NCI-H146 (cell line): ENCODE measurements at places on chromosomes 4 and X.
A peak's percentile ranks its signal among the peaks of the same experiment; 100 is the strongest.

GRCh38 chr4:168999809-169000208 is 10.2 kb downstream of the CBR4 start:
- DNase-seq = no peak

DNA sequence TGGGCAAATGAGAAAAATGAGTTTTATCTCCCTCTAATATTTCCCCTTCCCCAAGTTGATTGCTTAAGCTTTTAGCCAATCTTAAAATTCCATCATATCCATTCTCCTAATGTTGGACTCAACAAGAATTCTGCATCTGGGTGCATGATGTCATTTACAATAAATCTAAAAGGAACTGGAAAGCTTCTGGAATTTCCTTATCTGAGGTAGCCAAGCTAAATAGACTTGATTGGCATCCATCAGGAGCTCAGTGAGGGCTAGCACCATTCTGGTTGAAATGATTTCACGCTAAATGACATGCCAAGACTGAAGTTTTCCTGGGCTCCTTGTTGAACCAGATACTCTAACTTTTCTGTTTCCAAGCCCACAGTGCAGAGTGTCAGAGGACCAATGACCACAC is 110.3 kb upstream of the SCML1 start:
- DNase-seq = no peak

GRCh38 chr4:88765729-88766128 is 68.1 kb upstream of the NAP1L5 start:
- DNase-seq = no peak

GRCh38 chr4:54942721-54943120 is 182.7 kb downstream of the KDR start:
- DNase-seq = no peak

DNA sequence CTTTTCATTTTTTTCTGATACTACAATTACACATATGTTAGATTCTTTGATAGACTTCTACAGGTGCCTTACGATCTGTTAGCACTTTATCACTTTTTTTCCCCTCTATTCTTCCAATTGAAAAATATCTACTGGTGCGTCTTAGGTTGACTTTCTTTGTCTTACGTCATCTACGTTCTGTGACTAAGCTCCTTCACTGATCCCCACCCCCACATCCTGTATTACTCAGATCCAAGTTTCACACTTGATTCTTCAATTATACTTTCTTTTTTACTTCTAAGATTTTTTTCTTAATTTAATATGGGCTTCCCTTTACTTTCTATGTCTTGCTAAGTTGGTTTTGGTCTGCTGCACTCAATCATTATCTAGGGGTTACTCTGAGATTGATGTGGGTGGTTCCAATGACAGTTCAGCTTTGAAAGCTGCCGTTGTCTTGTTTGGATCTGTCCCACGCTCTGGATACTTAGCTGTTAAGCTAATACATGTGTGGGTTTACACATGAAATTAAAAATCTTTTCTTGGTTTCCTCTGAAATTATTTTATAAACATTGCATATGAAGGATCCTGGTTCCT is 1321.1 kb downstream of the RAPGEF2 start:
- DNase-seq = no peak

DNA sequence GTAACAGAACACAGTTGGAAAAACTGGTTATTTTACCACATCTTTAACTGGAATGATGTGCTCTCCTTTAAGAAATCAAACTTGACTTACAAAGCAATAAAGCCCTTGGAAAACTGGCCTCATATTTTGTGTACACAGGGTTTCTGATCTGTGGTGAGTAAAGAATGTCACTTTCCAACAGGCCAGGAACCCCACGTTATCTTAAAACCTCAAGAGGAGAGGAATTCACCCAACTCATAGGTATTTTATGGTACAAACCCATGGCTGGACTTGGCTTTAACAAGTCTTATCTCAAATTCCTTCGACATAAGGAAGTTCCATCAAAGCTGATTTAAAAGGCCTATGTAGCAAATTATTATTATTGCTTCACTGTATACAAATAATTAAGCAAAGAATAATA is 1735.1 kb downstream of the PCDH7 start:
- DNase-seq = no peak

- DNase-seq = no peak
These were observed 4.4 kb downstream of the PQBP1 start for GRCh38 chrX:48902135-48902534.

DNA sequence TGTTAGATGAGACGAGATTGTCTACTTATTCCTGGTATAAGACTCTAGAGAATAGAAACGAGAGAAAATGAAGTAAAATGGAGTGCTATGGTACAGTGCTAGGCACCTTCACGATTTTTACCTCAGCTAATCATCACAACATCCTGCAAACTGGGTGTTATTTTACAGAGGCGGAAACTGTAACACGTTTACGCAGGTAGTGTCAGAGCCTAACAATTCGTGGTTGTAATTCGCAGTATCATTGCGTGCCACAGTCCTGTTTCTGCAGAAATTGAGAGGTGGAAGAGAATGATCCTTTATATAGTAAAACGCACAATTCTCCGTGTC is 383 bp upstream of the TBC1D19 start:
- no peak for DNase-seq

GRCh38 chr4:74410272-74410671 is 34.7 kb upstream of the AREG start:
- DNase-seq = no peak

DNA sequence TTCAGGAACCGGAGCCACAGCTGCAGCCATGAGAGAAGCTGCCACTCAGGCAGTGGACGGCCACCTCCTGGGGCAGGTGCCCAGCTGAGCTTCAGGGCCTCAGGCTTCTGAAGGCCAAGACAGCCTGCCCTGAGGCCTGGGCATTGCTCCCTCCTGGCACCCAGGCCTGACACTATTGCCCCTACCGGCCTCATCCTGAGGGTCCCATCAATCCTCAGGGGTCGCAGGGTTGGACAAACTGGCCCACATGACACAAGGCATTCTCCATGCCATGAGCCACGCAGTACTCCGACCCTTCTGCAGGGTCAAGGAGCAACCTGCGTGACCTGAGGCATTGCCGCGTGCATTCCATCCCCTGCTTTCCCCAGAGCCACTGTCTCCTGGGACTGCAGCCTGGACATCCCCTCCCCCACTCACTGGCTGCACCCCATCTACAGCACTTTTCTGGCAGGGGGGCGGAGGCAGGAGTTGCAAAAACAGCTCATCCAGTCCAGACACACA is 3.0 kb upstream of the ZFP92 start:
- DNase-seq = no peak

GRCh38 chr4:79862821-79863220 is 210.2 kb downstream of the ANTXR2 start:
- no peak for DNase-seq

DNA sequence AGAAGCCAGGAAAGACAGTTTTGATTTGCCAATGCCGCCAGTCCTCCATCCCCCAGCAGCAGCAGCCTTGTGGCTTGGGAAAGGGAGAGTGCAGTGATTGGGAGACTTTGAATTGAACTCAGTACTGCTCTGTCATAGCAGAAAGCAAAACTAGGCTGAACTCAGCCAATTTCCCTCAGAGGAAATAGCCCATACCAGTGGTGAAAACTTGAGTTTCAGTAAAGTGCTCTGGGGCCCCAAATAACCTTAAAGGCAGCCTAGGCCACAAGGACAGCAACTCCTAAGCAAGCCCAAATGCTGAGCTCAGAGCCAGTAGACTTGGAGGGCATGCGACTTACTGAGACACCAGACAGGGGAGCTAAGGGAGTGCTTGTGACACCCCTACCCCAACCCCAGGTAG is 2.0 kb upstream of the PROM1 start:
- DNase-seq = no peak

DNA sequence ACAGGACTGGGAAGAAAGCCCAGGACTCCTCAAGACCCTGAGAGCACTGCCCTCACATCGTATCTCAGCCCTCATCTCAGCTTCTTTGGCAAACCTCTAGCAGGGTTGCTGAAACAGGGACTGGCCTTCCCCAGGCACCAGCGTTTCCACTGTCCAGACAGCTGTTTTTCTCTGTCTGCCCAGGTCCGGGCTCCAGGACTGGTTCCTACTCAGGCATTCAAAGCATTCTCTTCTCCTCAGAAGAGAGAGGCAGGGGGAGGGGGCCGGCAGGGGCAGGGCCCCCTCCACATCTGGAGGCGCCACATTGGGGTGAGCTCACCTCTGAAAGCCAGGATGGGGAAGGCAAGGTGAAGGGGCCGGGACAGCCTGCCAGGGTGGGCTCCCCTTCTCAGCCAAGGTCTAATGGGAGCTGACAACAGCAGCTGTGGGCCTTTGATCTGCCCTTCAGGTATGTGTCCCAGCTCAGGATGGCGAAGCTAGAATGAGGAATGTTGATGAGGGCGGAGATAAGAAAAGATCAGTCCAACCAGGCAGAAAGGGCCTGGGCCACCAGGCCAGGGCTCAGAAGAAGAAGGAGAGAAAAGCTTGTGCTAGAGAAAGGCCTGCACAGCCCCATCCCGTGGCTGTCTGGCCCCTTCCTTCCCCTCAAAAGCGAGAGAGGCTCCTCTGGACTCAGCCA is 60.4 kb downstream of the PJA1 start:
- no peak for DNase-seq

DNA sequence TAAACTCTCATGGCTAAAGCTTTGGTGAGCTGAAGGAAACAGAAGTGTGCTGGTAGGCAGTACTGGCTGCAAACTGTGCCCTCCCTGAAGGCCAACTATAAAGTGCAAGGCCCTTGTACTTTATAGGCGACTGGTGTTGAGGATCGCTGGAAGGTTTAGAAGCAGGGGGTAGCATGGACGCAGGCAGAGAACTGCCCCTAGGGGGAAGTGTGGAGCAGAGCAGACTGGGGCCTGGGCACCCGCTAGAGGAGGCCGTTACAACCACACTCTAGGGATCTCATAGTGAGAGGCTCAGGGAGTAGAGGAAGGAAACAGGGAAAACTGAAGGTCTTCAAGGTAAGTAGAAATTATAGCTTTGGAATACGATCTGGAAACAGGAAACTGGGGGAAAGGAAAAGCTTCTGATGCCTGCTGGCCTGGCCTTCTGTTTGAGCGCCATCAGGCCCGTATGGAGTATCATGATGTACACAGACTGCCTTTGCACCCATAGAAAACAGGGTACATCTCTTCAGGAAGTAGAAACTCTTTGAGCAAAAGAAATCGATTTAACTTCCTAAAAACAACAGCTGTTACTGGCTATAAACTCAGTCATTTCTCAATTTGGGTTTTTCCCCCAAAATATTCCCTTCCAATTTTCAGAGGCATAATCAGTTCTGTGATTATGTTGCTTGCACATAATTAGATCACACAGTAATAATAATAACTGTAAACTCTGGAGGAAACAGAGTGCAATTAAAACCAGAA is 23.9 kb upstream of the TMSB4X start:
- peak; percentile 7 for DNase-seq

- no peak for DNase-seq
These were observed 20.7 kb downstream of the PAGE5 start for GRCh38 chrX:55240788-55241340.

DNA sequence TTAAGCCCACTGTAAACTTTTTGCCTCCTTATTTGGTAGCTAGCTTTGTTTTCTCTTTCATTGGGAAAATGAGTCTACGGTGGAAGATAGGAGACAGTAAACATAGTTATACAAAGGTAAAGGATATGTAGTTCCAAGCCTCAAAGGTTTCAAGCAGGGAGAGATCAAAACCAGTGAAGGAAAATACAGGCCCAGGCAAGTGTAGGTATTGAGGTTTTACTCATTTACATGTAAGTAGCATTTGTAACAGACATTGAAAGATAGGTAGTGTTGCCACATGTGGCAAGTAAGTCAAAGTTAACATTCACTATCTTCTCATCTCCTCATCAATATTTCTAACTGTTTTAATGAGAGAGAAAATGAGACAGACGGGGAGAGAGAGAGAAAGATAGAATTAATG is 136.5 kb downstream of the RTL3 start:
- no peak for DNase-seq

DNA sequence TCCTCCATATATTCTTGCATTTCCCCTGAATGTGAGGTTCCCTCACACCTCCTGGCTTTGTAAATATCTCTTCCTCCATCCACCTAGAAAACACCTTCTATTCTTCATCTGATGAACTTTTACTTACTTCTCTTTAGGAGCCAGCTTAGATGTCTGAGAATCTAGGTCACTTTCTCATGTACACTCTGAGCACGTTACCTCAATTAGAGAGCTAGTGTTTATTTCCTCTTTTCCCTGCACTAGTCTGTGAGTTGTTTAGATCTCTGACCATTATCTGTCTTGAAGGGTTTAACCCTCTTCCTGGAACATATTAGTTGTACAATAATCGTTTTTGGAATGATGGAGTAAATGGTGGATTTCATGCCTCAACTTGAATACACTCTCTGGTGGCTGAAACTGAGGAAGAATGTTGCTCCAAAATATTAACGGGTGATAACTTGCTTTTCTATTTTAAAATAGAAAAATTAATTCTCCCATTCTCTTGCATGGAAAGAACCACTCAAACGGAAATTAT is 8.5 kb upstream of the NEIL3 start:
- DNase-seq = no peak

- peak; percentile 45 for DNase-seq
These were observed 491 bp downstream of the COL4A5 start for GRCh38 chrX:108439961-108440696.

- DNase-seq = no peak
These were observed 11.3 kb downstream of the RGS12 start for GRCh38 chr4:3303923-3304710.

DNA sequence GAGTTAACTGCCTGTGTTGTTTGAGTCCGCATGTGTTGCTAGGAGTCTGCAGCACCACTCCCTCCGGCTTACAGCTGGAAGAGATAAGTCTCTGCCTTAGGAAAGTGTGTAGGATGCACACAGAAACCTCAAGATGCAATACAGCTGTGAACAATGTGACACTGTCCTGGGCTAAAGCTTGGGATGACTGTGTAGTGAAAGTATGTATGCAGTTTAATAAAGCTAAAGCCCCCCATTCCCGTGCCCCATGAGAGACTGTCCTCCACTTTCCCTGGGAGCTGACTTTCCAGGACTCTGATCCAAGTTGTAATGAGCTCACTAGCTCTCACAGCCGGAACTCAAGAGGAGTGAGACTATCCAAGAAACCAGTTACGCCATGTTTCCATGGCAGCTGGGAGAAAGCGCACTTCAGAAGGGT is 156.6 kb upstream of the FTHL17 start:
- DNase-seq = no peak

DNA sequence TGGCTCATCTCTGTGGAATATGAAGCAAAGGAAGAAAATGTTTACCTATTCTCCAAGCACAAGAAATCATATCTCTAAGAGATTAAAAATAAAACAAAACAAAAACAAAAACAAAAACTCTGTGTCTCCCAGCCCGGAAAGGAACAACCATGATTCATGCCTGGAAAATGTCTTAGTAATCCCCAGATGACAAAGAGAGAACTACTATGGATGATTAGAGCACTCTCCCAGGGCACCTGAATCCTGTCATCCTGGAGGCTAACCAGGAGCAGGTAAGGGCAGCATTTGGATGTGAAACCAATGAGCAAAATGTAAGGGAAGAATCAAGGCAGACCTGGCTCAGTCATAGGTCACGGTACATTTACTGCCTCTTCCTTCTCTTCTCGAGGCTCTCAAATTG is 1.7 kb upstream of the AKAP4 start:
- DNase-seq = no peak

GRCh38 chr4:78799551-78800495 is 23.7 kb downstream of the BMP2K start:
- DNase-seq = peak; percentile 0
